NCI-H748 treated with DMSO at 0.1 percent for 48 hours (cell line): ENCODE measurements at places on chromosomes 12 and 14.

DNA sequence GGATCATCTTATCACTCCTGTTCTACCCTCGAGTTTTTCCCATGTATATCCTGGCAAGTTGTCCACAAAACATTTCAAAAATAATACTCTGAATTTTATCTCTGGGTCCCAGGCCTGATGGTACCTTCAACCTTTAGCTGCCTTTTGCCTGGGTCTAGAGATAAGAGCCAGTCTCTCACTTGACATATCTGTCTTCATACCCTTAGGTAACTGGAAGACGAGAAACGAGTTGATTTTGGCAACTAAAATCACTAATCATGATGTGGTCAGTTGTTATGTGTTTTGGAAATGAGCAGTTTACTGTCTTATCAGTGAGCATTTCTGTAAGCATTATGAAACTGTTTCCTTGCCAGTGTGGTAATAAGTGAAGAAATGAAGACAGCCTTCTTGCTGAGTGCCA, 6.3 kb downstream of the RNF10 start:
- no peak for DNase-seq

- DNase-seq, result peak; percentile 29
Measured at GRCh38 chr14:80213602-80214001, 2.3 kb upstream of the DIO2 start.

DNA sequence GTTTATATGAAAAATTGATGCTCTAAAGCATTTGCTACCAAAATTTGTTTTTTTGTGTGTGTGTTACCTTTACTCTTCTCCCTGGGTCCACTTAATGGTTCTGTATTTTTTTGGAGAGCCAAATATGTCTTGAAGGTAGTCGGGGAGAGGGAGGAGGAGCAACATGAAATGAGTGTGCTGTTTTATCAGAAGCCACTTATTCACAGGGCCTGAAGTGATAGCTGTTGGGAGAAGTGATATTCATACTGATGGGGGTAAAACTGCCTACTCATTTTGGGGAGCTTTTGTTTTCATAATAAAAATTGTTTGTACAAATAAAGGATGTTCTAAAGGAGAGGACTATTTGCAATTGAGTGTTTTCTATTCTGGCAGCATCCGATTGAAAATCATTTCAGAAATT, 29.2 kb downstream of the CRADD start:
- no peak for DNase-seq

GRCh38 chr12:64147875-64148274, 74.2 kb downstream of the KICS2 start:
- no peak for DNase-seq

DNA sequence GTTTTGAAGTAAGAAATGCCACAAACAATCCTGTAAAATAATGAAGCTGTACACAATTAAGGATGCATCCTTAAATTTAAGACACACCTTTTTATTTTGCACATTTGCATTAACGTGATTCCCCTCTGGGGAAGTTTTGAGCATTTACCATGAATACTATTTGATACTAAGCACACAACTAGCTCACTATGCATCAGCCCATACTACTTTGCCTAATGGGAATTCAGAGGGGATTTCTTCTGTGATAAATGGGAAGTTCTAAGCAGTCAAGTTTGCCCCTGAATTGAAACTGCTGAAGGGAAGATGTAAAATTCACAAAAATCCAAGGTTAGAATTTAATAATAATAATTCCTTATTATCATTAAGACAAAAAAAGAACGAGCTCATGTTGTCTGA, 27.4 kb downstream of the SINHCAF start:
- DNase-seq, result no peak

DNA sequence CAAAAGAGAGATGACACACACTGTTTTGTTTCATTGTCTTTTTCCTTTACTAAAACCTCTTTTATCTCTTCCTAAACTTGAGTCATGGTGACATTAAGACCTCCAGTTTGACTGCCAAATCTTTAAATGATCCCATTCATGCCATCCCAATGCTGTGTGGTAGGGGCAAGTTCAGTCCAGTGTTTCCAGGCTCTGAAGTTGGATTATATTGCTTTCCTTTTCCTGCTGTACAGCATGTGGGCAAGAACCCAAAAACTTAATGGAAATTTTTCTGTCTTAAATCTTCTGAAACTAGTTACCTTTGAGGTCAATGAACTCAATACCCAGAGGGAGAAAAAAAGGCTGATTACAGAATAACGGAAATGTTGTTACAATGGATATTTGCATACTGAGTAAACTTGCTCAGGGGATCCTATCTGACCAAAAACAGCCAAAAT, 187.1 kb upstream of the FAR2 start:
- DNase-seq, result no peak

DNA sequence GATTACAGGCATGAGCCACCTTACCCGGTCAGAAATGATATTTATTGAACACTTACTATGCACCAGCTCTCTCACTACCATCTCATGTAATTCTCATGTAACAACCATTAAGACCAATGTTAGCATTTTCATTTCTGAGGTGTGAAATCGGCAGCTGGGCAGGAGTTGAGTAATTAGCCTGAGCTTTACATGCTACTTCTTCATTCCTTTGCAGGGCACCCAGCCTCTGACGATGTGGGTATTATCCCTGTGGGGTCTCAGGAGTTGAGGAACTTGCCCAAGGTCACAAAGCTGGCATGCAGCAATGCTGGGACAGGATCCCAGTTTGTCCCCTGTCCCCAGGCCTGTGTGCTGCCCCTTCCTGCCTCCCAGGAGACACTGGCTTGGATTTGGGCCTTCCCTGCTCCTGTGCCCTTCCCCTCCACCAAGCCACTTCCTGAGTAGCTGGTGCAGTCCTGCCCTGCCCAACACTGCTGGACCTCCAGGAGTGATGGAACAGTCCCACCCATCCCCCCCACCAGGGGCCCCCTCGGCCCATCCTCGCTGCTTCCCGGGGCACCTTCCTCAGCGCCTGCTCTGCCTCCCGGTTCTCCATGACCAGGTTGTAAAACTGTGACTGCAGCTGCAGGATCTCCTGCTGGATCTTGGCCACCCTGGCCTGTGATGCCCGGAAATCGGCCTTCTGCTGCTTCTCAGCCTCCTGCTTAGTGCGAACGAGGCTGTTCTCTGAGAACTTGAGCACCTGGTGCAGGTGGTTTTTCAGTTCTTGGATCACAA, 14.7 kb downstream of the RITA1 start:
- no peak for DNase-seq

DNA sequence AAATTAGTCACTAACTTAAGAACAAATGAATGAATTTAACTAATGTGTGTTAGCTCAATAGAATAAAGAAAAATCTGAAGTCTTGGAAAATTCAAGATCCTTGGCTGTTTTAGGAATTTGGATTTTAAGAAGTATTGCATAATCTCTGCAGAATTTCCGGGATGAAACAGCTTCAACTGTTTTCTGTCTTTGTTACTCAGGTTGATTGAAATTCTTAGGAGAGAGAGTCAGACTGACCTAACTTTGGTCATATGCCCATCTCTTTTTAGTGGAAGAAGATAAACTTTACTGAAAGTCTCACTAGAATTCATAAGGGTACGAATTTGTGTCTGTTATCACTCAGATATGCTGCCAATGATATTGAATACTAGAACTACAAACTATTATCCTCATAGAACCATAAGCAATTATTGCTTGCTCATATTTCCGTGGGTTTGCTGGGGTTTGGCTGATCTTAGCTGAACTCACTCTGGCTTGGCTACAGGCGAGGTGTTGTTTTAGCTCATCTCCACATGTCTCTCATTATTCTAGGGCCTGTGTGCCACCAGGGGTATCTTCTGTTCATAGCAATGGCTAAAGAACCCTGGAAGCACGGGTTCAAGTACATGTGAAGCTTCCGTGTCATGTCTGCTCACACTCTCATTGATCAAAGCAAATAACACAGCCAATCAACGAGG, 257.4 kb upstream of the NOVA1 start:
- no peak for DNase-seq

DNA sequence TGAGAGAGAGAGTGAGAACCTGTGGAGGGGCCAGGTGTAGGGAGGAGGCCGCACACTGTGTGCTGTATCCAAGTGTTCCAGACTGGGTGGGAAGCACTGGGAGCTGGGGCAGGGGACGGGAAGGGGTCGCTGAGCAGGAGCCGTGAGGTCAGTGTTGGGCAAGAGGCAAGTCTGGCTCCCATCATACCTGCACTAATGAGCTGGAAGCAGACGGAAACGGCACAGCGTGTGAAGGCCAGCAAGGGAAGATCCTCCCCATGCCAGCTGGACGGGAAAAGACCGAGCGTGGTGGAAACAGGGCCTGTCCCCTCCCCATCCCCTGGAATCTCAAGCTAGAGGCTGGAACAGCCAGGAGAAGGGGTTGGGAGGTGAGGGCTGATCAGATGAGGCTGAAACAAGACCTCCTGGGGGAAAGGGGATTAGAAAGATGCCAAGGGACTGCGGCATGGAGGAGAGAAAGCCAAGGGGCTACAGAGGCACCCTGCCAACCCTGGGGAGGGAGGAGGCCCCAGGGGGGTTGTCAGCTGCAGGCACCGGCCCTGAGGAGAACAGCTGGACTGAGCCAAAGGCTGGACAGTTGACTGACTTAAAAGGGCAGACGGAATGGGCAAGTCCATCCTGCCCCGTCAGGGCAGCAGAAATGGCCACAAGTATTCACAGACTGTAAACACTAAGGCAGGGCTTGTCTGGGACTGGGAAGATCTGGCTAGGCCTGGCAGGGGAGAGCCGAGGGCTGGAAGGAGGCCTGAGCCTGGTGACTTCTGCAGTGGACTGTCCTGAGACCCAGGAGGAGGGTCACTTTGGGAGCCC, 19.0 kb upstream of the LTBP2 start:
- DNase-seq, result no peak

- DNase-seq, result no peak
Measured at GRCh38 chr12:53187145-53187899, 6.6 kb upstream of the CSAD start.

DNA sequence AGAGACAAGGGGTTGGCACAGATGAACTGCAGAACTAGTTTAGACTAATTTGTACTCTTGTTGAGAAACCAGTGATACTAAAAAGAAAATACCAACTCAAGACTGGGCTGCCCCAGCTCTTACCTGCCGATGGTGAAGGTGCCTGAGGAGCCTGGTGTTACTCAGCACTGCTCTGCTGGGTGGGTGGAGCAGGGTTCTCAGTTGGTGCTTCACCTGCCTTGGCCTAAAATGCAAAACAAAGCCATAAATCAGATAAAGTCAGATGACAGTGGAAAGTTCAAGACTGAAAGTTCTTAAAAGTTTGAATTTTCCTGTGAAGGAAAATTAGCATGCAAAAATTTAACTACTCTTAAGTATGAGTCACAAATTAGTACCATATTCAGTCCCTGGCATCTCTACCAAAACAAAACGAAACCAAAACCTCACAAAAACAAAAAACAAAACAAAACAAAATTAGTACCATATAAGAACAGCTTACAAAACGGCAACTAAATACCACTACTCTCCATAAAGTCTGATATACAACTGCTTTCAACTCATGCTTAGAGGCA, 21.9 kb downstream of the YBX3 start:
- no peak for DNase-seq

GRCh38 chr14:75747899-75748298, 86.9 kb downstream of the TTLL5 start:
- DNase-seq, result no peak

DNA sequence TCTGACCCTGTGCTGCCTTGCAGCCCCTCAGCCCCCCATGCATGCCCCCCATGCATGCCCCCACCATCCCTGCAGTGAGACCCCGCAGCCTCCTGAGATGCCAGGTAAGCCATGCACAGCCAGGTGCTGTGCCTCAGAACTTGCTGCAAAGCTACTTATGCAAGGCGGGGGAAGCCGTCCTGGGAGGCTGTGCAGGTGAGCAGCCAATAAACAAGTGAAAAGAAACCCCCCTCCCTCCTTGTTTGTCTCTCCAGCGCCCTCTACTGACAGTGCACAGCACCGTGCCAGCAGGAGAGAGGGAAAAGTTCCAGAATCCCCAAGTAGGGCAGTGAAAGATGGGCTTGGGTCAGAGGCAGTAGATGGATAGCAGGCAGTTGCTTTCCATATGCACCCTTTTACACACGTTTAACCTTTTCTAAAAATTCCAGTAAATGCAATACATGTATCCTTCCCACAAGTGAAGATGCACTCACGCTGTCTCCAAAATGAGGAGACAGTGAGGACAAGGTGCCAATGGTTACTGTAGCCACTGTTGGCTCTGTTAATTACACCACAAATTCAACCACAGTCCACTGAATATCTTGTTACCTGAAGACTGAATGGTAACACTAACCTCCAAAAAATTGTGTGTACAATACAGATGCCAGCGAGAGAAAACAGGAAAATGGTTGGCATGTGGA, 18.0 kb downstream of the TNFAIP2 start:
- peak; percentile 57 for DNase-seq

- no peak for DNase-seq
Measured at GRCh38 chr14:64912261-64912660, 2.0 kb upstream of the CHURC1 start.

- no peak for DNase-seq
Measured at GRCh38 chr14:58620011-58620410, 17.8 kb upstream of the DACT1 start.

DNA sequence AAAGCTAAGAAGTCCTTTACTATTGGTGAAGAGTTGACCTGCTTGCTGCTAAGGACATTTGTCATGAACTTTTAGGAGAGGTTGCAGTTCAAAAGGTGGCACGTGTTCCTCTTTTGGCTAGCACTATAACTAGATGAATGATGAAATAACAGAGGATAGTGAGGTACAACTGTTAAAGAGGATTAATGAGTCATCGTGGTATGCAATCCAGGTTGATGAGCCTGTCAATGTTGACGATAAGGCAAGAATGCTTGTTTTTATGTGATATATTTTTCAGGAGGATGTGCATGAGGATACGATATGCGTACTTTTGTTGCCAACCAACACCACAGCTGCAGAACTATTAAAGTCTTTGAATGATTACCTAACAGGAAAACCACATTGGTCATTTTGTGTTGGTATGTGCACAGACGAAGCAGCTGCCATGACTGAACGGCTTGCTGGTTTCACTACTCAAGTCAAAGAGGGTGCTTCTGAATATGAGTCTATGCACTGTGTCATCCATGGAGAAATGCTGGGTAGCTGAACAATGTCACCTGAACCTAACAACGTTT, 10.6 kb downstream of the CEP128 start:
- DNase-seq, result no peak

- no peak for DNase-seq
Measured at GRCh38 chr12:20487519-20487918, 119.2 kb downstream of the PDE3A start.

DNA sequence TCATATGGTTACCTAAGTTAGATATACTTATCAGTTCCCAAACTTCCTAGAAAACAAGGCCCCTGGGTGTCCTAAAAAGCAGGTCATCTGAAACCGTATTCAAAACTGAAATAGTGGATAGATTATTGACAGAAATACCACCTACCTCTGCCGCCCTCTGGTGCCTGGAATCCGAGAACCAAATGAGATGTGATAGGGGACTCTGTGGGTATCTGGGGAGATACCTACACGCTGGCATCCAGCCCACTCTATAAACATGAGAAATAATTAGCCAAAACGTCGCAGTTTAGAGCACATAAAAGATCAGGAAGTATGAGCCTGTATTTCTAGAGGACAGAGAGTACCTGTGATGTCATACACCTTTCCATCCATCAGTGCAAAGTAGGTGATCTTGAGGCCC, 4.4 kb downstream of the ORMDL2 start:
- no peak for DNase-seq
